ENCODE measurements at places on chromosomes 5 and 9.

DNA sequence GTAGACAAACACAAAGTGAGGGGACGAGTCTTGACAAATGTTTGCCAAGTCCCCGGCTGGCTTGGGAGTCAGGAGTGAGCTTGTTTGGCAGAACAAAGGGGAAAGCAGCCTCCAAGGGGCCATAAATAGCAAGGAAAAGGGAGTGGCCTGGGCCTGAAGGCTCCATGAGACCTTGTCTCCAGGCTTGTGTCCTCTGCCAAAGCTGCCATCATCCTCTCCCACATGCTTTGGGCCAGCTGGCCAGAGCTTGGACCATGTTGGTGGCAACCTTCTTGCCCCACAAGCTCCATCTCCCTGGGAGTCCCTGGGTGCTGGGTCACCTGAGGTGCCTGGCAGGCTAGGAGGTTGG lies 13.3 kb upstream of the PITX1 start:
- DNase-seq, result no peak

GRCh38 chr5:173056783-173057061 lies 570 bp downstream of the CREBRF start:
- no peak for DNase-seq

DNA sequence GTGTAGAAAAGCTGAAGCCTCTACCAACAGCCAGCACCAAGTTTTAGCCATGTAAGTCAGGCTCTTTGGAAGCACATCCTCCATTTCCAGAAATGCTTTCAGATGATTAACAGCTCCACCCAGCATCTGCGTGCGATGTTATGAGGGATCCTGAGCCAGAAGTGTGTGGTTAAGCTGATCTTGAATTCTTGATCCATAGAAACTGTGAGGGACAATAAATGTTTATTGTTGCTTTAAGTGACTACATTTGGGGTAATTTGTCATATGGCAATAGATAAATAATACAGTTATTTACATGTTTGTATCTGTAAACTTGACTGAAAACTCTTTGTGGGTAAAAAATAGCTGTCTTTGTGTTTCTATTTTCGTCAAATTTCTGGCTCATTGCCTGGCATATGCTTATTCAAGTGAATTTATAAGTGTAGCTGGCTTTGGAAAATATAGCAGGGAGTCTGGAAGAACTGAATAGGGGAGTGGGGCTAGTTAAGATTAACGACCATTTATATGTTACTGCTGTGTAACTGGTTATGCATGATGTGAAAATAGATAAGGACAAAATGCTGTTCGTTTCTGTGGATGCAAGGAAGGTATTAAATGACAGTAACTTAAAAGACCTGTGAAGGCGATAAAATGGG lies 234.1 kb downstream of the LRRC70 start:
- no peak for DNase-seq

GRCh38 chr5:59466271-59466670 lies 427.3 kb downstream of the PDE4D start:
- DNase-seq, result no peak

GRCh38 chr9:98994172-98995058 lies 50.7 kb downstream of the COL15A1 start:
- no peak for DNase-seq

GRCh38 chr5:65478336-65478735 lies 3.4 kb downstream of the ADAMTS6 start:
- DNase-seq, result no peak

DNA sequence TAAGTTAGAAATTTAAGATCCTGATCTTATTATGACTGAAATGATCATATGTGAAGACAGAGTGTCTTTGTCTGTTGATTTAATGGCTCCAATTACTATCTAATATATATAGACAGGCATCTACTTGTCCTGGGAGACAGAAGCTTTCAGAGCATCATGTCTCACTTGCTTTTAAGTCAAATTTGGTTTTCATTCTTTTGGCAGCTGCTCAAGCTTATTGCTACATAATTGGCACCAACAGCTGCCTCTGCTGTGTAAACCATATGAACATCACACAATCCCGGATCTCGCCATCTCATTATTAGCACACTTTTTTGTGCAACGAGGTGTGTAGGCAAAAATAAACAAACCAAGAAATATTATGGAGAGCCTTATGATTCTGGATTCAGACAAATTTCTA lies 1717.9 kb downstream of the EFNA5 start:
- DNase-seq, result no peak

- DNase-seq, result no peak
These were observed 103.8 kb upstream of the SLC1A3 start for GRCh38 chr5:36502608-36503007.

GRCh38 chr9:98249771-98250170 lies 5.7 kb downstream of the TBC1D2 start:
- no peak for DNase-seq

GRCh38 chr9:92964607-92965060 lies 17.3 kb downstream of the FGD3 start:
- DNase-seq, result no peak

GRCh38 chr5:58974083-58974482 lies 391.2 kb downstream of the RAB3C start:
- DNase-seq, result no peak

Data from T follicular helper cell (primary cell).